NCI-H2107 (cell line): ENCODE measurements at places on chromosomes 2 and 18.
A peak's percentile ranks its signal among the peaks of the same experiment; 100 is the strongest.

DNA sequence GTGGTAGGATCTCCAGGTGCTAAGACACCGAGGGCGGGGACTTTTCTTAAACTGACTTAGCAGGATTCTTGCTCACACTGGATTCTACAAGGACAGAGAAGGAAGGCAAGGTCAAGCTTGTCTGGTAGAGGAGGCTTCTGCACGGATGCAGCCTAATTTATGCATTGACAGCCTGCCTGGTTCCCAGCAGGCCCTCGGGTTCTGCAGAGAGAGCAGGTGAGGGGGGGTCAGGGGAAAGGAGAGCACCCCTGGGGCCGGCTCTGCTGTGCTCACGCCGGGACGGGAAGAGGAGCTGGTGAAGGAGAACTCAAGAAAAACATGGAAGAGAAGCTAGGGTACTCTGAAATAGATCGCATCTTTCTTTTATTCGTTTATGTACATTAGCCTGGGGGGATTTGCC is 46.4 kb downstream of the ADI1 start:
- no peak for DNase-seq

GRCh38 chr2:129922571-129923264 is 56.7 kb upstream of the RAB6C start:
- DNase-seq = peak; percentile 48

DNA sequence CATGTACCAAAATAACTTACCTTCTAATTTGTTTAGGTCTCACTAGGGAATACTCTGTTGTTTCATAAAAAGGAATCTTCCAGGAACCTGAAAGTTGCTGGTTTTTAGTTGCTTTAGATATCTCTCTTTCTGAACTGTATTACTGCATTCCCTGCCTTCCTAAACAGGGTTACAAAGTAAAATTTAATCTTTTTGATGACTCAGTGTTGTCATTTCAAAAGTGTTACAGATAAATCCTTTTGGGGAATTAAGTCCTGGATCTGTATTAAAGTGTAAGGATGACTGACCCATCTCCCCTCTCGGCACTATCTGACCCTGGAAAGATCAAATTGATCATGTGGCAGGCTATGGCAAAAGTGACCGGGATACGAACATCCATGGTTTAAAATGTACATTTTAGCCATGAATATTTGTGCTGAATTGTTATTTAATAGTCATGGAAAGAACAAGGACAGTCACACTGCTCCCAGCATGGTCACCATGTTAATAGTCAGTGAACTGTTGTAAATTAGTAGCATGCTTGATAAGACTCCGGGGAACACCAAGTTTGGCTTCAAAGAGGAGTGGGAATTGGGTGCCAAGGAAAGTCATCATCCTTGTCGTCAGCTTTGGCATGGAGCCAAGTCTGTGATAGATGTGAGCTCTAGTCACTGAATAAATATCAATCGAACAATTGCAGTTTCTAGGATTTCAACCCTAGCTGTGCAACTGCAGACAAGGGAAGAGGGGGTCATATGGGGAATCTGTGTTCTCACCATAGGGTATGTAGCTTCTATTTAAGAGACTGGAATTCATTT is 4.2 kb downstream of the PLEKHA3 start:
- peak; percentile 43 for DNase-seq

DNA sequence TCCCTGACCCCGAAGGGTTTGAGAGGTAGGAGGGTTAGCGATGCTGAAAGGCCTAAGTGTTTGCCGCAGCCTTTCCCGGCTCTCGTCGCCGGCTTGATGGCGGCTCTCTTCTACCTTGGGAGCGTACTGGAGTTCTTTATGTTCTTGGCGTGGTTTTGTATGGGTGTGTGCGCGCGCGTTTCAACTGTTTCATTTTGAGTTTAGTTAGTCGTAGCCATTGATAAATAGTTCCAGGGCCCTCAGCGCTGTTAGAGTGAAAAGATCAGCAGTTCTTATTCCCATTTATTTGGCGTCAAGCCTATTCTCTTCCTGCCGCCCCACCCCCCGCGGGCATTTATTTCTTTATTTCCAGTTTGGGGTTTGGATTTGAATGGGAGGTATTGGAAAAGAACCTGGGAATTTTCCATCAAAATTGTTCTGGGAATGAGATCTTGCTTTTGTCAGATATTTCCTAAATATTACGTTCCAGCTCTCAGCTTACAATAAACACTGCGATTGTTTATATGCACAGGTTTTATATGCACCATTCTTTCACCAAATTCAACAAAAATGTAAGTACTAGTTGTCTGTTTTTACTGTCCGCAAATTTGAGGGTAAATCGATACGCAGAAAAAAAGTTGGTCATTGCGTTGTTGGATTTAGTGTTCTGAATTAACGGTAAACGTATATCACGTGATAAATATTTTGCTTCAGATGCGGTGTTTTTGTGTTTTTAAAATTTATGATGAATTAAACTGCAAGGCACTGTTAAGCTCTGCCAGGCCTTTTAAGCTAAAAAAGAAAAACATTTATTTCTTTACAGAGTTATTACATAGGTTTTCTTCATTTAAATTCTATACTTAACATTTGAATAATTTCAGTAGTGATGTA is 954 bp downstream of the CCNT2 start:
- no peak for DNase-seq

DNA sequence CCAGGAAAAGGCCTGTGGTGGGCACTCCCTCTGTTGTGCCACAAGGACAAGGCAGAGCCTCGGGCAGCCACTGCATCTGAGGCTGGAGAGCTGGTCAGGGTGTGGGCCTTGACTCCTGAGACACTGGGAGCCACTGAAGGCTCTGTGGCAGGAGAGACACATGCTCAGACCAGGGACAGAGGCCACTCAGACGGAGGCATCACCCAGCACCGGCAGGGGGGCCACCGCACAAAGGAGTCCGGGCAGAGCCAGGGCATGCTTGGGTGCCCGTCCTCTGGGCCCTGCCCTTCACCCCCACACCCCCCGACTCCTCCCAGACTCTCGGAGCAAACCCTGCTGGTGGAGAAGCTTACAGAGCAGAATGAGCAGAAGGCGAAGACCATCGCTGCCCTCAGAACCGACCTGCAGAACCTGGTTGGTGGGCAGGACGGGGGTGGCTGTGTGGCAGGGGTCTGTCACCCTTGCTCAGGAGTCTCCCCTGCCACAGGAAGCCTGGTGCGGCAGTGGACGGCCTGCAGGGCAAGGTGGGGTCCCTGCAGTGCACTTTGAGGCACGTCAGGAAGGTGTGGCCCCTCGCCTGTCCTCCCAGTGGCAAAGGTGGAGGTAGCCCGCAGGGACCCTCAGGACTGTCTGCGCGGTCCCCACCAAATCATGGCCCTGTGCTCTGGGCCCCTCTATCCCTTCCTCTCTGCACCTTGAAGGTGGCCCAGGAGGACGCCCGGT is 26.0 kb downstream of the CROCC2 start:
- no peak for DNase-seq

- no peak for DNase-seq
Observed at GRCh38 chr18:9906481-9906880, 7.3 kb upstream of the VAPA start.

GRCh38 chr2:225052703-225053102 is 10.4 kb upstream of the DOCK10 start:
- DNase-seq = no peak

DNA sequence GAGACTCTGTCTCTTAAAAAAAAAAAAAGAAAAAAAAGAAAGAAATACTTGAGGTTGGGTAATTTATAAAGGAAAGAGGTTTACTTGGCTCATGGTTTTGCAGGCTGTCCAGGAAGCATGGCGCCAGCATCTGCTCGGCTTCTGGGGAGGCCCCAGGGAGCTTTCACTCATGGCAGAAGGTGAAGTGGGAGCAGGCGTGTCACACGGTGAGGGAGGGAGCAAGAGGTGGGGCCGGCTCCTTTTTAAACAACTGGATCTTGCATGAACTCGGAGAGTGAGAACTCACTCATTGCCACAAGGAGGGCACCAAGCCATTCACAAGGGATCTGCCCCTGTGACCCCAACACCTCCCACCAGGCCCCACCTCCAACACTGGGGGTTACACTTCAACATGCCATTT is 30.6 kb downstream of the CYP26B1 start:
- DNase-seq = no peak

GRCh38 chr2:11082880-11083279 is 72.4 kb upstream of the SLC66A3 start:
- no peak for DNase-seq

DNA sequence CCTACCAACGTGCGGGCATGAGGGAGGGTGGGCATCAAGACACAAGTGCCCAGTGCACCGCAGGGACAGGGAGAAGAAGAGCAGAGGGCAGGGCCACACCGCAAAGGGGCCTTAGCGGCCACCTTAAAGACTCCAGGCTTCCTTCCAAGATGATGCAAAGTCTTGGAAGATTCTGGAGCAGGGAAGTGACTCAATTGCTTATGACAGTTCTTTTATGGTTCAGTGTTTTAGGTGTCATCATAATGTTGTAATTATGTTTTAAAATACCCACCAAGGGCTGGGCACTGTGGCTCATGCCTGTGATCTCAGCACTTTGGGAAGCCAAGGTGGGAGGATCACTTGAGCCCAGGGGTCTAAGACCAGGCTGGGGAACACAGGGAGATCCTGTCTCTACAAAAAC is 44.5 kb upstream of the SEMA4C start:
- no peak for DNase-seq

DNA sequence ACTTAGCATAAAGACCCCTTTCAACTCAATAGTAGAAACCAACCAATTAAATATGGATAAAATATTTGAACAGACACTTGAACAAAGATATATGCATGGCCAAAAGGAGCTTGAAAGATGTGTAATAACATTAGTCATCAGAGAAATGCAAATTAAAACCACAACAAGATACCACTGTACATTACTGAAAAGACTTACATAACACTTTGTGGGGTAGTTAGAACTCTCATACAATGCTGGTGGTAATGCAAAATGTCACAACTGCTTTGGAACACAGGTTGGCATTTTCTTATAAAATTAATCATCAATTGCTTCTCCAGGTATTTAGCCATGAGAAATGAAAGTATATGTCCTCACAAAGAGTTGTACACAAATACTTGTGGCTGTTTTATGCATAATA is 60.7 kb downstream of the TTC27 start:
- no peak for DNase-seq

GRCh38 chr2:164039270-164039669 is 303.5 kb upstream of the FIGN start:
- no peak for DNase-seq

GRCh38 chr2:156800065-156800653 is 364.0 kb downstream of the GPD2 start:
- DNase-seq = no peak

DNA sequence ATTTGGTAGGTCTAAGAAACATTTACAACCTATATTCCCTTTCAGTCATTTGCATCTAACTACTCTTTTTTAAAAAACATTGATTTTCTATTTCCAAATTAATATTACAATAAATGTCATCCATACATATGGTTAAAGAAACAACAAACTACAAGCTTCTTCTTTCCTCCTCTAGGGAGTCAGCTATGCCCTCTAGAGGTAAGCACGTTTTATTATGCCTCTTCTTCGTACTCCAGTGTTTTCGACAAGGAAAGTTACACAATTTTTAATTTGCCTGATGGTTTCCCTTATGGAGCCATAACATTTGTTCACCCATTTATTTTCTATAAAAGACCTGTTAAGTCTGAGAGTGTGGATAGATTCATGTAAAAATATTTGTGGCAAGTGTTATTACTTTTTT is 183.4 kb upstream of the CDH7 start:
- no peak for DNase-seq

DNA sequence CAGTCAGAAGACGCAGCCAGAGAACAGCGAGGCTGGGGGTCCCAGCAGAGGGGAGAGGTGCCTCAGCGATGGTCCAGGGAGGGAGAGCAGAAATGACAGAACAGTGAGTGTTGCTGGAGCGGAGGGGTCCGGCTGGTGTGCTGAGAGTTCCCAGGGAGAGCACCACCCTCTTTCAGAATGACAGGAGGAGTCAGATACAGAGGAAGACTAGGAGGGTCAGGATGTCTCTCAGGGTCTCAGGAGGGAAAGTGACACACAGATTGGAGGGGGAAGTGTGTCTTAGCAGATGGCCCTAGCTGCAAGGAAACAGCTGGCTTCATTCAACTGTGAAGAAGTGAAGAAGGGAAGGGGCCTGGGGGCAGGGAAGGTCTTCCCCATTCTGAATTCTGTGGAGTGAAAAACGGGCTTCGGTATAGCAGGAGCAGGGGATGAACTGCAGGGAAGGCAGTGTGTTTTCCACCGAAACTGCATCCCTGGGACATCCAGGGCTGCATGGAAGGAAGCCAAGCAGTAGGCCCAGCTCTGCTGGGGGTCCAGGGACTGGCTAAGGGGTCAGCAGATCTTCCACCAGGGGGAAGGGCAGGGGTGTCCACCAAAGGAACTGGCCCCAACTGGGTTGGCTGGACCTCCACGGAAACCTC is 90.0 kb upstream of the OTOS start:
- DNase-seq = no peak

- DNase-seq = peak; percentile 67
Observed at GRCh38 chr2:65186872-65187851, 40.5 kb upstream of the ACTR2 start.

DNA sequence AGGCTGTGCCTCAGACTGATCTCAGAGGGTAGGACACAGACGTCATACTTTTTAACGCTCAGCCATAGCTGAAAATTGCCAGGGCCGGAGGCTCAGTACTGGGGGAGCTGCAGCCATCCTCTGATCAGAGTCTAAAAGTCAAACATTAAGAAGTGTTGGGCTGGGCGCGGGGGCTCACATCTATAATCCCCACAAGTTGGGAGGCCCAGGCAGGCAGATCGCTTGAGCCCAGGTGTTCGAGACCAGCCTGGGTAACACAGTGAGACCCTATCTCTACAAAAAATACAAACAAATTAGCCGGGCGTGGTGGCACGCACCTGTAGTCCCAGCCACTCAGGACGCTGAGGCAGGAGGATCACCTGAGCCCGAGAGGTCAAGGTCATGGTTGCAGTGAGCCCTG is 48.8 kb downstream of the FAM178B start:
- no peak for DNase-seq

GRCh38 chr2:122100346-122100745 is 344.9 kb downstream of the TSN start:
- DNase-seq = no peak

DNA sequence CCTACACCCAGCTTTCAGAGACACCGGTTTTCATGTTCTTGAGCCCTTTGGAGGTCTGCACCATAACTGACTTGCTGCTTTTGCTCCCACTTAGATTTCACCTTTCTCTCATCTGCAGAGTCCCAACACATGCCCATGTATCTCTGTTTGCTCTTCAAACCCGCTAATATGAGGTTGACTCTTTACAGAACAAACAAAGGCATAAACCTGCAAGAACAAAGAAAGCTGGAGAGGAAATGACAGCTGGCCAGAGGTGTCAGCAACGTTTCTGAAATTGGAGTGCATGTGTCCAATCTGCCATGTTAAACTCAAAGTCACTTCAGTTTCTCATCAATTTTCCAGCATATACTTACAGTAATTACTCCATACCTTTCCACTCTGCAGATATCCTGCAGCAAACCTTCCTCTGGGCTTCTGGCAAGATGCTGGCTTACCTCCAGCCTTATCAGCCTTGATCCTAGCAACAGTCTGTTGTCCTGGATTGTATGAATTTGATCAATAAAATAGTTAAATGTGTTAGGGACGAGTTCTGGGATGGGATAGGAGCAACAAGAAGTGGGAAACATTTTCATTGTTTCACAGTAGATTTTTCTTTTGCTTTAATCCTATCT is 157.4 kb downstream of the FHOD3 start:
- DNase-seq = no peak
